Upper lobe of right lung (tissue), 1 donor: ENCODE measurements at places on chromosomes 7 and 10. TPM values are rescaled to one million over a fixed set of nuclear protein-coding genes. Genes with fewer than 3 reads are reported as not detected.

Gene DLX6
- total RNA-seq, result not detected

DNA sequence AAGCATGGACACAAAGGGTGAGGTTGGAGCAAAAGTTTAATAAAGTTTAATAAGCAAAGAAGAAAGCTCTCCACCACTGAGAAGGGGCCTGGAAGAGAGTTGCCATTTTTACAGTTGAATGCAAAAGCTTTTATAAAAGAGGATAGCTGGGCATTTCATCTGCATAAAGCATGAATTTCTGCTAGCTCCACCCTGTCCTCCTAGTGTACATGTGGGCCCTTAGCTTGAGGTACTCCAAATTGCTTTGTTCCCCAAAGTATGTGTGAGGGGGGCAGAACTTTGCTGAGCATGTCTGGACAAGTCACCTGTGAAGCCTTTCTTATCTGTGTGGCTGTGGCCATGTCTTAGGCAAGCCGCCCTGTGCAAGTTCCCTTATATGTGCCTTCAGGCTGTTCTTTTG lies 22.6 kb upstream of the CROT start:
- DNase-seq, result no peak

Gene NODAL
- total RNA-seq, result not detected

Gene SUFU
- 13.5 TPM for total RNA-seq

- DNase-seq, result no peak
These were observed 385.0 kb downstream of the KCNMA1 start for GRCh38 chr10:77252380-77253146.
